Stimulated activated CD4-positive, alpha-beta T cell treated with anti-CD3 and anti-CD28 coated beads, Interleukin-1b, Interleukin-23, amount 100 ng/mL, for 4 hours (primary cell): ENCODE measurements at places on chromosomes 7 and 10.
A peak's percentile ranks its signal among the peaks of the same experiment; 100 is the strongest.

GRCh38 chr10:88472540-88472939, 110.6 kb downstream of the RNLS start:
- DNase-seq: no peak

DNA sequence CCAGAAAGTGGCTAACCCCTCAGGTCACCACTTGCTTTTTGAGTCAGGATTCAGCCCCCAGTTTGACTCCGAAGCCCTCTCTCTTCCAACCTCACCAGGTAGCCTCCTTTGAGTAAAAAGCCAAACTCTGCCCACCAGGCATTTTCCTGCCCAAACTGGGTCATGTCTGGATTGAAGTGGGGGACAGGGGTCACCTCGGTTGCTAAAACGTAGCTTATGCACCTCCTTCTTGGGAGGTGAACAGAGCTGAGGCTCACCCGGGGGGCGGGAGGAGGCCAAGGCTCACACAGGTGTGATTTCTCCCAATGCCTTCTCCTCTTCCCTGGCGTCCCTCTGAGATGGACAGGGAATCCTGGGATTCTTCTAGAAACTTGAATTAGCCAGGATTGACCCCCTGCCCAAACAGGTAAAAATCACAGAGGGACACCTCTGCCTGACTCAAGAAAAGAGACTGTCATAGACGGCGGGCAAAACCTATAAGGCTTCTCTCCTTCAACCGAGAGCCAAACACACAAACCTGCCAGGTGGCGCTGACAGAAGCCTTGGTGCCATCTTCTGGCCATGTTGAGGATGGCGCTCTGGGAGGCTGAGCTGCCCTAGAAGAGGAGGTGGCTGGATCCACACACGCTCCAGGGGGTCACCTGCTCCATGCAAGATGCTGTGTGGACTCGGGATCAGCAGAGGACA, 51.6 kb downstream of the PRLHR start:
- peak; percentile 22 for DNase-seq

DNA sequence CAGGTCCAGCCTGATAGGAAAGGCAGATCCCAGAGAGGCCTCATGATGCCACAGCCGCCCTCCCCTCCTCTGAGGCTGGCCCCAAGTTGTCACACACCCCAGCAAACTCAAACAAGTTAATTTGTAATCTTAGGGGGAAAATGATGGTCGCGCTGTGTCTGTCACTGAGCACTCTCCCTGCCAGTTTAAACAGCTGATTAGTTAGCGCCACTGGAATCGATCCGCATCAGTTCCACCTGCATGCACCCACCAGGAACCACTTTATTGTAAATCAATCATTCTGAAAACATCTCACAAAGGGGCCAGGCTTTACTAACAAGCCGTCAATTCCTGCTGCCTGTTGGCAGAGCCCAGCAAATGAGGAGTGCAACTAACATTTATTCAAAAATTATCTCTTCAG, 870.9 kb downstream of the KCNMA1 start:
- DNase-seq: no peak

- no peak for DNase-seq
Measured at GRCh38 chr7:124781418-124781817, 15.8 kb upstream of the GPR37 start.

DNA sequence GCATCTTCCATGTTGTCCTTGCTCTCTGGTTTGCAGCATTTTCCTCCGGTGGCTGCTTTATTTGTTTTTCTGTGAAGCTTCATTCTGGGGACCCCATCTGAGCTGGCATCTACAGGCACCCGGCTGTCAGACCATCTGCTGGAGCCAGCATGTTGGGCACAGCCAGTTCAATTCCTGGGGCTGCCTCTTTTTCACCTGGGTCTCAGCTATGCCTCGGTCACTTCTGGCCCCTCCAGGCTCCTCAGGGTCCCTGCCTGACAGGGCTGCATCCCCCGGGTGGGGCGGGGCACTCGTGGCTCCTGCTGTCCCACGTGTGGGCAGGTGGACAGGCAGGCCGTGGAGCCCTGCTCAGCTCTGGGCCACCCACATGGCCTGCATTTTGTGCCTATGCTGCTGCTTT, 8.1 kb downstream of the SCART1 start:
- DNase-seq: no peak

- no peak for DNase-seq
Measured at GRCh38 chr10:10600004-10600403, 417.7 kb upstream of the CELF2 start.

GRCh38 chr10:69885379-69886013, 83.8 kb downstream of the COL13A1 start:
- DNase-seq: no peak

- no peak for DNase-seq
Measured at GRCh38 chr7:108178398-108178797, 48.2 kb upstream of the LAMB4 start.

DNA sequence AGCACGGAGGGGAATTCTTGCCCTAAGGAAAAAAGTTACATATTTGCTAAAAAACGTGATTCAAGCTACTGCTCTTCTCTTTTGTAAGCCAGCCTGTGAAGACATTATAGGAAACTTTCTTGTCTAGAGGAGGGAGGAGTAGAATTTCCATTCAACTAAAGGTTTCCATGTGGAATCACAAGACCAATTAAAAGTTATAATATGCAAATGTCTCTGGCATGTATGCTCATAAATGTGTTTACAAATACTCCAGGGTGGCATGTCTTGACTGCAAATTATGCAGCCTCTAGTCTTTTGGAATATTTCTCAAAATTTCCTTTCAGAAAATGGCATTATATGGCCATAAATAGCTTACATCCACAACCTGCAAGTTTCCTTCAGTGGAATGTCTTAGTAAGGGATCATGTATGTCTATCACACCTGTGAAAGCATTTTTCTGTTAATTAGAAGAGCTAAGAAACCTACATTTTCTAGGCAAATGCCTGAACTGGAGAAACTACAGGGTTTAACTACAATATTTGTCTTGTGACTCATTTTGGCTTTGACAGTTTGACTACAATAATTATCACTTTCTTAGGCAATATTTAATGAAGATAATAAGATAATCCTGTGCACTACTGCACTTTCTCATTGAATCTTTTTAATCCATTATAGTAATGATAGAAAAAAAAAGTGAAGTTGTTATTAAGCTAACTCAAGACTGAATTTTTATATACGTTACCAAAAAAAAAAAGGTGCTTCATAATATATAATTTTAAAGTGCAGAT, 111.1 kb upstream of the C10orf90 start:
- no peak for DNase-seq

- no peak for DNase-seq
Measured at GRCh38 chr7:35645691-35646090, 49.2 kb downstream of the HERPUD2 start.

- no peak for DNase-seq
Measured at GRCh38 chr7:44654255-44654796, 47.9 kb downstream of the OGDH start.

DNA sequence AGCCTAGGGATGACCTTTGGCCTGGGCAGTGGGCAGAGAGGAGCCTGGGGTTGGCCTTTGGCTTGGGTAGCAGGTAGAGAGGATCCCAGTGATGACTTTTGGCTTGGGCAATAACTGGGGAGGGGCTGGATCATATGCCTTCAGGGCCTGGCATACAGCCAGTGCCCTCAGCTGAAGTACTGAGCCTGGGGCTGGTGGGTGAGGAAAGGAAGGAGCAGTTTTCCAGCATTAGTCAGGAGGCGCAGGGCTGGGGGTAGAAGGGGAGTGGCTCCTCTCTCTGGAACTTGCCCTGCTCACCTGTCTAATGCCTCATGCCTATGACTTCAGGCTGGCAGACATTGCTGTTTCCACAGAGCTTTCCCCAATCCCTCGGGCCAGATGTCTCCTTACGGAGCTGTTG, 15.2 kb upstream of the COMTD1 start:
- DNase-seq: no peak

- DNase-seq: no peak
Measured at GRCh38 chr7:124399941-124400340, 365.7 kb downstream of the GPR37 start.

- no peak for DNase-seq
Measured at GRCh38 chr10:92126100-92126650, 164.7 kb downstream of the CPEB3 start.

GRCh38 chr7:46301677-46302076, 380.6 kb upstream of the IGFBP3 start:
- DNase-seq: no peak

GRCh38 chr10:130388746-130389145, 252.6 kb downstream of the GLRX3 start:
- DNase-seq: no peak

DNA sequence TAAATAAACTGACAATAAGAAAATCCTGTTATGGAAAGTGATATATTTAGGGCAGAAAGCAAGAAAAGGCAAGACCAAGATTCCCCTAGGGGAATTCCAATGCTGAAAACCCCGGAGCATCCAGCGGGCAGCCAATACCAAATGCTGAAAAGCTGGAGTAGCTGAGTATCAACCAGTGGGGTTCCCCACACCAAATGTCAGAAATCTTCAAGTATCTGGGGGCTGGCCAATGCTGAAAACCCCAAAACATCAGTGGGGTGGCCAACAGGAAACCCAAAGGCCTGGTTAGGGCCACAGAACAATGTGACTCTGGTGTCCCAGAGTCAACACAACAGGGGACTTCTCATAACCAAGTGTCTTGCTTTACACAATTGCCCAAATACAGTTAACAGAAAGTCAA, 271.8 kb upstream of the CACNA2D1 start:
- DNase-seq: no peak

DNA sequence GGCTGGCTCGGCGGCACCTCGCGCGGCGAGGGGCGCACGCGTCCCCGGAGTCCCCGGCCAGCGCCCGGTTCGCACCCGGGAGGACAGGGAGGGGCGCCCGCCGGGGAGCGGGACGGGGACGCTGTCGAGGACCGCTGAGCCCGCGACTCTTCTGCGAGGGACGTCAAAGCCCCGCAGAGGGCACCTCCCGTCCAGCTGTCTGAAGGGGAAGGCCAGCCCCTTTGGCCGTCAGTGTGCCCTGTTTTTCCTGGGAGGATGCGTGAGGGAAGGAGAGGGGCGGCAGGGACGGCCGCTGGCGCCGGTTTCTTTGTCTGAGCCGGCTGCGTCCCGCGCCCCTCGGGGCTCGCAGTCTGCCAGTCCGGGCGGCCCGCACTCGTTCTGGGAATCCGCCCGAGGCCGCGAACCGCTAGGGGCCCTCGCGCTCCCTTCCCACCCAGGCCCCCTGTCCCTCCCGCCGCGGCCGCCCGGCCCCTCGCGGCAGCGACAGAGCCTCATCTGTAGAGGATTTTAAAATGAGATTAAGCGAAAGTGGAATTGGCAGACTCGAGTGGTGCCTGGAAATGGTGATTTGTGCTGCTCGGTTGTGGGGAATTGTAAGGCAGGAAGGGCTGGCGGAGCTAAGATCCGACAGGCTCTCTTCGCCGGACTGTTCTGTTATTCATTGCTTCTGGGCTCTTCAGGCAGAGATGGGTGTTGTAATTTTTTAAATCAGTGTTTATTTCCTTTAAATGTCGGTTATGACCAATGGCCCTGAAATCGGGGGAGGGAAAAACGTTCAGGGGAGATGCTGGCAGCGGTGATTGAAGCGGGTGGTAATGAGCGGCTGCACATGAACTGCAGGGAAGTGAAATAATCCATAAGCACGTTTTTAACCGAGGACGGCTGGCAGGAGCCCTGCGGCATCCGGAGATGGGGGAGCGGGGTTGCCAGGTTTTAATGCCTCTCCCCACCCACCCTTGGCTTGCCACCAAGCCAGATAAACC, 618 bp upstream of the RELN start:
- no peak for DNase-seq

- no peak for DNase-seq
Measured at GRCh38 chr7:55156919-55157763, 138.3 kb downstream of the EGFR start.

- no peak for DNase-seq
Measured at GRCh38 chr10:109889867-109890266, 33.4 kb downstream of the XPNPEP1 start.

- DNase-seq: no peak
Measured at GRCh38 chr10:4024516-4025245, 239.7 kb upstream of the KLF6 start.

GRCh38 chr10:8568401-8568800, 513.9 kb downstream of the GATA3 start:
- DNase-seq: no peak

- no peak for DNase-seq
Measured at GRCh38 chr7:128427289-128427891, 17.6 kb upstream of the IMPDH1 start.

- no peak for DNase-seq
Measured at GRCh38 chr10:118057361-118057760, 10.6 kb upstream of the RAB11FIP2 start.

DNA sequence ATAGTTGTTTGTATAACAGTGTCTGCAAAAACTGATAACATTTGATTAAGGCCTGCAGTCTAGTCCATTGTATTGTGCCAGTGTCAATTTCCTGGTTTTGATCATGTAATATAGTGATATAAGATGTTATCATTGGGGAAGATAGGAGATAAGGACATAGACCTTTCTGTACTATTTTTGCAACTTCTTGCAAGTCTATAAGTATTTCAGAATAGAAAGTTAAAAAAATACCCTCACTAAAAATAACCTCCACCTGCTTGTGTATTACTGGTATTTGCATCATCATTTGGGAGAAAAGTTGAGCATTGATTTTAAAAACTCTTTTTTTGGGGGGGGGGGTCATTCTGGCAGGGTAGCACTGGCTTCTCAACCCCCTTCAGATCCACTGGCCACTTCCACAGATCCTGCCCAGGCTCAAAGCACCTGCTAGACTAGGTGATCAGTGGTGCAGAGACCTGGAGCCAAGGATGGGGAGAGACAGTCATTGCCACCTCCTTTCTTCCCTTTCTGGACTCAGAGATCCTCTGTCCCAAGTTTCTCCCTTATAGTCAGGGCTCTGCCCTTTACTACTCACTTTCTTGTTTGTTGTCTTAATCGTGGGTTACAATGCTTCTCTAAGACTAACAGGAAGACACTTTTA, 103.0 kb downstream of the RBM20 start:
- DNase-seq: no peak
